Activated CD8-positive, alpha-beta memory T cell treated with anti-CD3 and anti-CD28 coated beads for 1 hour (primary cell): ENCODE measurements at places on chromosomes 4 and X.

- DNase-seq: no peak
Observed at GRCh38 chrX:1281521-1281920, 12.9 kb downstream of the CSF2RA start.

DNA sequence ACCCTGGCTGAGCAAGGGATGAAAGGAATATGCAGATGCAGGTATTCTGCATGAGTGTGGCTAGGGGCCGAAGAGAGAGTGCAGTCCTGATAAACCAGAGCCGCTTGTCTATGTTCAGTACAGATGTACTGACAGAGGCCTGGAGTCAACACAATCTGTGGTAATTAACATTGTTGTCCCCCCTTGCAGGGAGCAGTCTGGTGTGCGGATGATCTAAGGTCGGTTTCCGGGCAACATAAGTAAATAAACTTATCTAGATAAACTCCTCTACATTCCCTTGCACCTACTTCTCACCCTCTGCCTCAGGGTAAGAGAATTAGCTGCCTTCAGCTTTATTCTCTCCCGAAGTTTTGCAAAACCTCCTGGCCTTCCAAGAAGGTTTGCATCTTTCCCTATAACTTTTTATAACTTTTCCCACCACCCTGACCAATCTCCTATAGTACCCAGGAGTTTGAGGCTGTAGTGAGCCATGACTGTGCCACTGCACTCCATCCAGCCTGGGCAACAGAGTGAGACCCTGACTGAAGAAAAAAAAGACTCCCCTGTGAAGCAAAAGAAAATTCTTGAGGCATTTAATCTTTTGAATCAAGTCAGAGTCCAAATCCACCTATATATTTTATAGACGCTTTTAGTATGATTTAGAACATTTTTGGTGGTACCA is 26.6 kb downstream of the SNX25 start:
- no peak for DNase-seq

GRCh38 chr4:8846826-8847225 is 24.8 kb downstream of the HMX1 start:
- no peak for DNase-seq

DNA sequence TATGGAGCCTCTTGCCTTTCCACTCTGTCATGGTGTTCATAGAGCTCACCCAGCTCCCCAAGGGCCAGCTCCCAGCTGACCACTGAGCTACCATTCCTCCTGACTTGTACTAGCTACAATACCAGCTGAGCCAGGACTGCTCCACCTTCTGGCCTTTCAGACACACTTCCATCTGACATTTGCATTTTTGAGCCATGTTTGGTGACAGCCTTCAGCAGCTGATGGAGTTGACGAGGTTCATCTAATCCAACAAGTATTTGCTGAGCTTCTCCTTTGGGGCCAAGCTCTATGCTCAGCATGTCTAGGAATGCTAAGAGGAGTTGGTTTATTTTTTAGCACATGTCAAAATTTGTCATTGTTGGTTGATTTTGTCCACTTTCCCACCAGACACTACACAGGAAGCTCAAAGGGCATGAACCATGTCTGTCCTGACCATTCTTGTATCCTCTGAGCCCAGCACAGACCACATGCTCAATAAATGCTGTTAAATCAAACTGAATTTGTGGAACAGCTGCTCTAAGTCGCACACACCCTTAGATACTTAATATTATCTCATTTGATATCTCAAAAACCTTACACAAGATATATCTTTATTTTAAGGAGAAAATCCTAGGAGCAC is 142.6 kb upstream of the PPARGC1A start:
- no peak for DNase-seq

GRCh38 chr4:128661479-128661878 is 148.0 kb upstream of the JADE1 start:
- no peak for DNase-seq

GRCh38 chrX:43805579-43805978 is 76.7 kb downstream of the MAOB start:
- no peak for DNase-seq

DNA sequence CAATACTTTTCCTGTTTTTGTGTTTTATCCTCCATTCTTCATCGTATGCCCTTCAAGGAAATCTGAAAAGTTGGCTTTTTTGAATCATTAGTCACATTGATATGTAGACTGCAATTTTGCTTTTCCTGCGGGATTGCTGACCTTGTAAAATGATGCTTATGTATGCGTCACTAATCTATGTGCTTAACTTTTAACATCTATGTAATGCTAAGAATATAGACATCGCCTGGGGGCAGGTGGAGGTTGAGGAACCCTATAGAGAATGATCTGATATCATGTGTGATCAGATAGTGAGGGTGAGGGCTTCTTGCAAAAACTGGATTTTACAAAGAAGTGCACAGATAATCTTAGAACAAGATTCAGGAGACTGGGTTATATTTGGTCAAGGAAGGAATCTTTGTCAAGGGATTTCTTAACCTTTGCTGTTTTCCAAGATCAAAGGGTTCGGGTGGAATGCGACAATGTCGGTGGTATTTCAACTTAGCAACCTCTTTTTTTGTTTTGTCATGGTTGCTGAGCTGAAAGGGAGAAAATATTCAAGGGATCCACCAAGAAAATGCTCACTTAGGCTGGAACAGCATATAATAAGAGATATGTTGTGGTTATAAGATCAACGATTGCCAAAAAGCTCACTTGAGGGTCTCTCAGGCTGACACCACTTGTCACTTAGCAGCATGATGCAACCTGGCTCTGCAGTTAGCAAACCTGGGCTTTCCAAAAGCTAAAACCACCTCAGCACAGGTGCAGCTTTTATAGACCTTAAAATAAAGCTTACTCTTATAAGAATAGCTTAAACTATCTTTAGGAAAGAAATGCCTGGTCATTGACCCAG is 70.6 kb upstream of the PUDP start:
- DNase-seq: no peak

GRCh38 chrX:137040113-137040794 is 6.5 kb upstream of the GPR101 start:
- DNase-seq: no peak

GRCh38 chrX:121666171-121666570 is 618.8 kb downstream of the GLUD2 start:
- DNase-seq: no peak

- DNase-seq: no peak
Observed at GRCh38 chr4:140162596-140162995, 8.6 kb upstream of the MAML3 start.

DNA sequence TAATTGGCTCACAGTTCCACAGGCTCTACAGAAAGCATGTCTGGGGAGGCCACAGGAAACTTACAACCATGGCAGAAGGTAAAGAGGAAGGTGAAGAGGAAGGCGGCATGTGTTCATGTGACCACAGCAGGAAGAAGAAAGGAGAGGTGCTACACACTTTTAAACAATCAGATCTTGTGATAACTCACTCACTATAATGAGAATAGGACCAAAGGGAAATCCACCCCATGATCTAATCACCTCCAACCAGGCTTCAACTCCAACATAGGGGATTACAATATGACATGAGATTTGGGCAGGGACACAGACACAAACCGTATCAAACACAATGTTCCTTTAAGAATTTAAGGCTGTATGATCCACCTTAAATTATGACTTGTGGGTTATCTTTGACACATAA is 10.5 kb upstream of the PGM2 start:
- no peak for DNase-seq

DNA sequence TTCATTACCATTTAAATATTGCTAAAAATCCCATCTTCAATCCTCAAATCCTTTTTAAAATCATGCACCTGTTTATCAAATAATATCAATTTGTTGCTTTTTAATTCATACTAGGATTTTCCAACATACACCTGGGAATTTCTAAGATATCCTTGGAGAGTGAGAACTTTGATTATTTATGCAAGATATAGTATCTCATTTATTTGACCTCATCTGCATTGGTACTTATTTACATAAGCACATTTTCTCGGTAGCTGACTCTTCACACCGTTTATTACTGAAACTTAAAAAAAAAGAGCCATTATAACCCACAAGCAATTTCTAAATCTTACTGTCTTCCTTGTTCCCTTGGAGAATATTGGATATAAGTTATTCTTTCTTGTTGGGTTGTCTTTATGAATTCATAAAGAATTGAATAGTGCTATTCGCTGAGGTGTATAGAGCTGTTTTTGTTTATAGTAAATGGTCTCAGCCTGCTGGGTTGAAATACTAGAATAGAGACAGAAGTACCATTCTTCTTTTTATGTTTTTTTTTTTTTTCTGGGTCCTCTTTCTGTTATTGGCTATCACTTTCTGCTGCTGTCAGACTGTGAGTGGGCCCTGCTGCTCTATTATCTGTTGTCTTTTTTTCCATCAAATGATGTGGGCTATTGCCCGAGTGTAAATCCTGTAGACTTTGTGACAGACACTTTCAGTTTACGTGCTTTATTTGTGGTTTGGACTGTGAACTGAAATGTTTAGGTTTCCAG is 2.9 kb downstream of the UGT8 start:
- no peak for DNase-seq

GRCh38 chr4:52266537-52267137 is 215.5 kb downstream of the SPATA18 start:
- DNase-seq: no peak

DNA sequence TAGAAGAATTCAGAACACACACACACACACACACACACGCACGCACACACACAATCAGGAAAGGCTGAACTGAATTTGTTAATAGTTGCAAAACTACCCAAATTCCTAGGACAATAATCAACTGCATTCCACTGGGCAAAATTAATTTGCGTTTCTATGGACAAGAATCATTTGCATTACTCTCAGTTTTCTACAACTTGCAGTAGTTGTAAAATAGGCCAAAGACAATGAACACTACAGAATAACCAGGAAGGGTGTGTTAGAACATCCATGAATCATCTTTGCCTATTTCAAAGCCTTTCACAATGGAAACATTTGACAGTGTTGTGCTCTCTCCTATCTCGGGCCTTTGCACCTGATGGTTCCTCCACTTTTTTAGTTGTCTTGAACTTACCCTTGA is 77.1 kb upstream of the IGFBP7 start:
- DNase-seq: no peak

GRCh38 chrX:31074522-31074921 is 2.7 kb upstream of the FTHL17 start:
- DNase-seq: no peak

DNA sequence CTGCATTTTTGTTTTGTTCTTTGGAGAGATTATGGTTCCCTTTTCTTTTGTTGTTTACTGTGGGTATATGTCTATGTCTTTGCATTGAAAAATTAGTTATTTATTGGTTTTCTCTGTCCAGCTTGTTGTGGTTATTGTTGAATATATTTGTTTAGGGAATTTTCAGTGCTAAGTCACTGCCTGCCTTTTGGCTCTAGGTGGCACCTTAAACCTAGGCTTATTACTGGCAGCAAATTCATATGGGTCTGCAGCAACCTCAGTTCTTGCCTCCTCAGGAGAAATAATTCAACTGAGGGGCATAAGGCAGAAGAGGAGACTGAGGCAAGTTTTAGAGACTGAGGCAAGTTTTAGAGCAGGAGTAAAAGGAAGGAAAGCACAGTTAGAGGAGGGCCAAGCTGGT is 1157.3 kb upstream of the AGA start:
- DNase-seq: no peak

GRCh38 chr4:20237894-20238537 is 13.7 kb upstream of the SLIT2 start:
- DNase-seq: no peak

- DNase-seq: no peak
Observed at GRCh38 chr4:141179474-141180373, 41.0 kb upstream of the ZNF330 start.

- no peak for DNase-seq
Observed at GRCh38 chr4:87853108-87853507, 20.3 kb downstream of the MEPE start.

DNA sequence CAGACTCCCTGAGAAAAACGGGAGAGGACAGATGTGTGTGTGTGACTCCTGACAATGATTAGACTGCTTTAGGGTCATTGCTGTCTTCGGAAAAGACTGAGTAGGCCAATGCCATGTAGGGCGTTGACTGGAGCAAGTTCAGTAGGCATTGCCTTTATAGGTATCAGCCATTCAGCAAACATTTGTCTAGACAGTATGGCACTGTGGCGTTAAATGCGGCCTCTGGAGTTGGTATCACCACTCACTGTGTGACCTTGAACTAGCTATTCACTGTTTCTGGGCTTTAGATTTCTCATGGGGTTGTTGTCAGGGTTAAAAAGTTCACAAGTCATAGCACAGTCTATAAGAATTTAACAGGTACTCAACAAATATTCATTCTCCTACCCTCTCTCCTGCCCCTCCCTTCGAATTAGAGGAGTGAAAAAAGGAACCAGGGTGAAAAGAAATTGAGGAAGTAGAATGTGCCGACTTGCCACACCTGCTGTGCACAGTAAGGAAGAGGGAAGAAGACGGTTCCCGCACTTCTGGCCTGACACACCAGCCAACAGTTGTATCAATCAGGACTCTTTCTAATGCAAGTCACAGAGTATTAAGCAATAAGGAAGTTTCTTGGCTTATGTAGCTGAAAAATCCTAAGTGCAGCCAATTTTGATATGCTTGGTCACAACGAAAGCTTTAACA is 83.2 kb upstream of the PLAC8 start:
- no peak for DNase-seq

GRCh38 chr4:153780876-153781275 is 8.0 kb downstream of the SFRP2 start:
- no peak for DNase-seq

DNA sequence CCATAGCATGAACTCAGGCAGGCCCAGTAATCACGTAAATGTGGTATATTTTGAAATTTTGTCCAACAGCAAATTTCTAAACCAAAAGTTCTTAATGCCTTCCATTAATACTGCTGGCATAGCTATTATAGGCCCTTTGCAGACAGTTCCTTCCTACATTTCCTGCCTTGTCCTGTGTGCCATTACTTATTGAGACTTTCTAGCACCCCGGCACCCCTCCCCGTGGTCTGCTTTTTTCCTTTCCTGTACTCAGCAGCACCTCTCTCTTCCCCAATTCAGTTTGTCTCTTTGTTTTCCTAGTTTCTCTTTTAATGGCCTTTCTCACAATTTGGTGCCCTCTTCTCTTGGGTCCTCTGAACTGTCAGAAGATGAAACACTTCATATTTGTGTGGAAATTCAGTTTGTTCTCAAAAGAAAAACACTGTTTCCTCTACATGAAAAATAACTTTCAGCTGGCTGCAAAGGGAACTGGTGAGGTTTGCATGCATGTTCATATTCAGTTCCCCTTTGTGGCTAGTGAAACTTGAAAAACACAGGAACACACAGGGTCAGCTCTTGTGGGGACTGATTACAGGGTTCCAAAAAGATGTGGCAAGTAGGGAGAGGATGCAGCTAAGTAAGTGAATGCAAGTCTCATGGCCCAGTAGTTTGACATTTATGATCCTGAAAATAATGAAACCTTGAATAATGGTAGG is 17.1 kb downstream of the GPR34 start:
- no peak for DNase-seq

- DNase-seq: no peak
Observed at GRCh38 chr4:1790005-1790404, 3.1 kb upstream of the FGFR3 start.

GRCh38 chr4:27764526-27764837 is 903.8 kb downstream of the STIM2 start:
- no peak for DNase-seq

GRCh38 chr4:73923631-73923937 is 54.4 kb downstream of the CXCL1 start:
- no peak for DNase-seq

- DNase-seq: no peak
Observed at GRCh38 chrX:70336767-70337166, 46.9 kb downstream of the KIF4A start.
